ENCODE measurements at places on chromosomes 1 and 21.

DNA sequence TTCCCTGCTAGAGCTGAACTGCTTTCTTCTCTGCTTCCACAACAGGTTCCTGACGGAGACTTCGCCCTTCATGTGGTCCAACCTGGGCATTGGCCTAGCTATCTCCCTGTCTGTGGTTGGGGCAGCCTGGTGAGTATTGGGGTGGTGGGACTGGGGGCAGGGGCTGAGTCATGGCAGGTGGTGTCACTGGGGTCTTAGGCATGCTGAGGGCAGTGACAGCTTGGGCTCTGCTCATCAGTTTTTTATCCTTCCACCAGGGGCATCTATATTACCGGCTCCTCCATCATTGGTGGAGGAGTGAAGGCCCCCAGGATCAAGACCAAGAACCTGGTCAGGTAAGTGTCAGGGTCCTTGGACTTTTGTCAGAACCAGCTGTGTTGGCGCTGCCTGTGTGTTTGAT, 1.3 kb downstream of the ATP6V0B start:
- no peak for DNase-seq

DNA sequence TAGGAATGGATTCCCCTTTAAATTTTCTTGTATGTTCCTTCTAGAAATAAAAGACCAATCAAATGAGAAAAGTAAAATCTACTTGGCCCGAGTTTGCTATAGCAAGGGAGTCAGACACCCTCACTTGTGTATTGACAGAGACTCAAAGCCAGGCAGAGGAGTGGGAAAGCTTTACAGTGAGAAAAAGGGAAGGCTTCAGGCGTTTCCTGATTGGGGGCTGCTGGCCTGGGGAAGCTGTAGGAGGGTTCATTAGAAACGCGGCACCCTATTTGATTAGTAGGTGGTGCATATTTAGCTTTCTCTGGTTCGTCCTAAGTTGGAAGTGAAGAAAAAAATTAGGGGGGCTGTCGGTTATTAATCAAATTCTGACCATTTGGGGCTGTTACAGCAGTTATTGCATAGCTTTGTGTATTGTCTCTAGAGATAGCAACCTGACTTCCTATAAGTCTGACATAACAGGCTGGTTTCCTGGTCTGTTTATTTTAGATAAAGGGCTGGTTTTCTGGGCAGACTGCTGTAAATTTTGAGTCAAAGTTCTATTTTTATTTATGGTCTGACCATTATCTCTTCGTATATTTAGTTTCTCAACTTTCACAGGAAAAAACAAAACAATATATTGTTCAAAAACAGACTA, 10.0 kb downstream of the SLC25A24 start:
- DNase-seq, result no peak

DNA sequence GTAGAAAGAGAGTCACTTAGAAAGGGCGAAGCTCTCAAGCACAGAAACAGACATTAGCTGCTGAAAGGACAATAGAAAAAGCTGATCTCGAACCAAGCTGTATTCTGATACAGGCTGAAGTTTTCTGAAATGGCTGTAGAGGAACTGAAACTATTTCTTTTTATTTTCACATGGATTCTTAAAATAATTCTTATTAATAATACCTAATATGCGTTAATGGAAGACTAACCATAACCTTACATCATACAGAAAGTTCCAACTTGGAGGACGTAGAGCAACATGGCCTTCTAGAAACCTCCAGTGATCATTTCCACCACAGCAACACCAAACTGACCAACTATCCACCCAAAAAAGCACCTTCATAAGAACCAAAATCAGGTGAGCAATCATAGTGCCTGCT, 52.8 kb upstream of the ACADM start:
- no peak for DNase-seq

- DNase-seq, result peak; percentile 31
These were observed 3.5 kb upstream of the NBL1 start for GRCh38 chr1:19640363-19641316.

GRCh38 chr1:118961156-118961555, 27.0 kb downstream of the TBX15 start:
- DNase-seq, result no peak

DNA sequence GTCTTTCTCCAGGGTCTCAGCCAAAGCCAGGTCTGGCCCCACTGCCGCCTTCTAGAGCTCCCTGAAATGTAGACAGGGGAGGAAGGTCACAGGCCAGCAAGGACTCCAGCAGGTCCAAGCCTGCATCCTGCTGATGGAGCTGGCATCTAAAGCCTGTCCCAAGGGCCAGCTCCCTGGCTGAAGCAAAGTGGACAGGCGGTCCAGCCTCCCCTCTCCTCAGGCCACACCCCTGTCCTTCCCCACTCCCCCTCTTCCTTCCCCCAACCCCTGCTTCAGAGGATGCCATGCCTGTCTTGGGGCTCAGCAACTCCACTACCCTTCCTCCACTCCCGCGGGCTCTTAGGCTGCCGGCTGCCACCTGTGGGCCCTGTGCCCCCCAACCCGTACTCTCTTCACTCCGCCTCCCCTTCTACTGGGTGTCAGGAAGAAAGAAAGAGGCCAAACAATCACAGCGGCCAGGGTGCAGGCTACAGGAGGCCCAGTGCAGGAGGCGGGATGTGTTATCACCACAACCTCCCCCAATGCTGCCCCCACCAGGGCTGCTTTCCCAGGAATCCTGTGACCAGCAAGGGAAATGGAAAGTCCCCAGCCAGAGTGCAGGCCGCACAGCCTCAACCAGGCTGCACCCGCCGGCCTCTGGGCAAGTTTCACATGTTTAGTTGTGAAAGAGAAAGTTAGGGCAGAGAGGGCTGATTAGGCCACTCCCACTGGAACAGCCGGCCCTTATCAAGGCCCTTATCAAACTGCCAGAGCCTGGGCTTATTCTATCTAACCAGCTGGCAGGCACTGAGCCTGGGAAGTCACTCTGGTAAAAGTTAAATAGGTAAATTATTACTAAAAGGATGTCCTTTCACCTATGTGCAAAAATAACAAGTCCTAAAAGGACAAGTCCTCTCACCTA, 34.1 kb downstream of the ACOT7 start:
- DNase-seq, result no peak

GRCh38 chr1:150321826-150322166, 463 bp downstream of the PRPF3 start:
- DNase-seq, result no peak

GRCh38 chr1:158188611-158189010, 7.9 kb downstream of the CD1D start:
- no peak for DNase-seq

DNA sequence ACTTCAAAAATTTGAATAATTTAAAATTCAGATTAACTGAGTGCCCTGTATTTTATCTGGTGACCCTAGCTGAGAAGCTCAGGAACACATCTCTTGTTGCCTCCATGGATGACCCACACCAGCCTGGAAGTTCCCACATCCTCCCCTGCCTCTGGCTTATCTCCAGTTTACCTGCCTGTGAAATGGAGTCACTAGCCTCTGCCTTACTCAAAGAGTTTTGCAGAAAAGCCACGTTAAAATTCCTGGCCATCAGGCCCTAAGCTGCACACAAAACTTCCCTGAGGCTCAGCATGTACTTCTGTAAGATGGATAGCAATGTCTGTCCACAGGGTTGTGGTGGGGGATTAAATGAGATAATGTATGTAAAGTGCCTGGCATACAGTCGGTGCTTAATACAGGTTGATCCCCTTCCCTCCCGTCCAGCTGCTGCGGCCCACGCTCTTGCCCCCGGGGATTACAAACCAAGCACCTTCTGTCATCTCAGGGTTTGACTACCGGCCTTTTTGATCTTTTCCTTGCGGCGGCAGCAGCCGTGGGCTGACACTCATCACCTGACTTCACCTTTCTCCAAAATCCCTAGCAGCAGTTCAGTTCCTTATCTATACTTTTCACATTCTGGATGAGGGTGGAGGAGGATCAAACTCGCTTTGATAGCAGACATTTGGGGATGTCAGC, 136.5 kb downstream of the CSMD2 start:
- no peak for DNase-seq

DNA sequence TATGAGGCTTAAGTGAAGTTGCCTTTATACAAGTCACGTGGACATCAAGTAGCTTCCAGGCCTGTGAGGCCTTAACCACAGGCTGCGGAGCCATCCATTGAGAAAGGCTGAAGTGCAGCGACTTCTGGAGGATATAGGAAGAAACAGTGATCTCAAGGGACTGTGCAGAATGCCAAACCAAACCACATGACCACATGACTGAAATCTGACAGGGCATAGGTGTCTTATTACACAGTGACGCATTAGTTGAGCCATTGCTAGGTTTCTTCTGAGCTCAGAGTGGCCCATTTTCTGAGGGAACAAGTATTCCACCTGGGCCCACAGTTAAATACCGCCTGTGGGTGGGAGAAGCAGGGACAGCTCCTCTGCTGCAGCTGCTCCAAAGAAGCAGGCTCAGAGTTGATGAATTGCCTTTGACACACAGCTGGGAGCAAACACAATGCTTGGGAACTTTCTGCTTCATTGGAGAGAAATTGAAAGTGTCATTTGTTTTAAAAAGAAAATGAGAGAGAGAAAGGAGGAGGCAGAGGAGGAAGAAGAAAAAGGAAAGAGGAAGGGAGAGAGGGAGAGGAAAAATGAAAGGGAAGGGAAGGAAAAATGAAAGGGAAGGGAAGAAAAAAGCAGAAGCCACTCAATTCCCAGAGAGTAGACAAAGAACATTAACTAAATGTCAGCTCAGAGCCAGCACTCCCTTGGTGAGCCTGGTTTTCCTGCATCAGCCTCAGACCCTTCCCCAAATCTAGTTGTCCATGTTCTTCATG, 94.4 kb downstream of the COLGALT2 start:
- DNase-seq, result peak; percentile 50

GRCh38 chr1:96978444-96978843, 256.9 kb downstream of the PTBP2 start:
- DNase-seq, result no peak

DNA sequence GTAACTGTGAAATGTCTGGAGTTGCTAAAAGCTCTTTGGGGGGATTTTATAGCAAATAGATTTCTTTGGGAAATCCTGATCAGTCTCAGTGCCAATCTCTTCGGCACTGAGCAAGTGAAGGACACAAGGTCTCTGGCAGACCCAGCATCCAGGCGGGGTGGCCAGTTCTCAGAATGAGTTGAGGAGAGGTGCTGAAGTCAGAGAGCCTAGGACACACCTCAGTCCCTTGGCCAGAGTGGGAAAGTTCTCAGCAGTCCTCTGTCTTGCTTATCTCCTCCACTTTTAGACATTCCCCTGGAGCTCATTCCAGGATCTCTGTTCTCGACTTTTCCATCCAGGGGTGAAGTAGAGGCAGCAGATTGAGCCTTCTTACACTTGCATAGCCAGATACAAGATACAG, 6.7 kb downstream of the HLX start:
- DNase-seq, result no peak

GRCh38 chr1:240310226-240310925, 218.7 kb downstream of the FMN2 start:
- no peak for DNase-seq

DNA sequence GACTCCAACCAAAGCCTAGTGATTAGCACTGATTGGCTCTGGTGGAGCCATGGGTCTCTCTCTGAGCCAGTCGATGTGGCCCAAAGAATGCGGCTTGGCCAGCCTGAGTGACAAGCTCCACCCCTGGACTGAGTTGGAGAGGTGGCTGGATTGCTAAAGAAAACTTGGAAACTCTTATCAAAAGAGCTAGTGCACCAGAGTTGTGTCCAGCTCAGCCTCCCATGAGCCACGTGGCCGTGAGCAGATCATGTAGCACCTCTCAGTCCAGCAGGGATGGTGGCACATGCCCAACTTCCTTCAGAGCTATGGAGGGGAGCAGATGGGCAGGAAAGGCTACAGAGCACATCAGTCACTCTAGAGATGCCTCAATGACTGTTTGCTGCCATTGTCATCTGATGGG, 142.8 kb upstream of the VAMP3 start:
- DNase-seq, result no peak

- no peak for DNase-seq
These were observed 31.5 kb downstream of the SESN2 start for GRCh38 chr1:28290851-28291250.

DNA sequence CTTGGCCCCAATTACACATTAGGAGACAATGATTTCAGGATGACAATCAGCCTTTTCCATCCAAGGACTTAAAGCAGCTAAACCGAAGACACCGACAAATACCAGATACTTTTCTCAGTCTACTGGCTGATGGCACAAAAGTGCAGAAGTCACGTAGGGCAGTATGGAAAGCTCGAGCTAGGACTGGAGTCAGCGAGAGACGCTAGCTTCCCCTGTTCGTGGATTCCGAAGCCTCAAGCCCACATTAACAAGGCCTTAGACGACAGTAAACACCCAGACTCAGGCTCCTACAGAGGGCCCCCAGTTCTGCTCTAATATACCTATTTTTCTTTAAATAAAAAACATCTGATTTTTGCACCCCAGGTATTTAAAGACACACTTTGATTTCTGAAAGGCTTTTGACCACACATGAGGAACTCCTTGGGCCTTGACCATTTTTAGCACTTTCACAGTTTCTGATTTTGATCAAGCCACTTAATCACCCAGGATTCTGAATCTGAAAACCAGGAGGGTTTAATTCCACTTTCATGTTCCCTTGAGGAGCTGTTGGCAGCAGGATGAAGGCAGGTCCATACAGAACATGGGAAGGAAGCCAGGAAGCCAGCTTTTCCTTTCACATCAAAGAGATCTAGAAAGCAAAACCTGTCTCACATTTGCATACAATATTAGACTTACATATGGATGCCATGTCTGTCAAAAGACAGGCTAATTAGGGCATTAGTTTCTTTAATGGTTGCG, 204.1 kb downstream of the GABPA start:
- DNase-seq, result peak; percentile 15

- peak; percentile 22 for DNase-seq
These were observed 101.6 kb upstream of the PALMD start for GRCh38 chr1:99544328-99544727.

- no peak for DNase-seq
These were observed 2.8 kb downstream of the OSCP1 start for GRCh38 chr1:36447450-36447849.

- no peak for DNase-seq
These were observed 190.6 kb upstream of the ZNHIT6 start for GRCh38 chr1:85898861-85899260.

GRCh38 chr1:150575072-150575489, 4.3 kb downstream of the MCL1 start:
- DNase-seq, result no peak

GRCh38 chr1:211538287-211538686, 40.7 kb downstream of the SLC30A1 start:
- DNase-seq, result no peak

DNA sequence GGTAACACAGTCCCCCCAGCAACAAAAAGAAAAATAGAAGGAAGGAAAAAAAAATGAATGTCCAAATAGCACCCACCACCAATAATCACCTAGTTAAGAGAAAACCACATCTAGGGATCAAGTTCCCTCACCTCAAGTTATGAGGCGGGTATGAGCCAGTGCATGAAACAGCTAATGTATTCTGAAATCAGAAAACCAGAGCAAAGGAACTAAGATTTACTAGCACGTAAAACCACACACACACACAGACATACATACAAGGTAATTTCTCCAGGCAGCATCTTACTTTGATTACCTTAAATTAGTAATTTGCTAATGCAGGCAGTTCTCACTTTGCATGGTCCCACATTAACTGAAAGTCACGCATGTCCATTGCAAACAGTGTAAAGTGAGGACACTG, 109.8 kb downstream of the HLCS start:
- no peak for DNase-seq
